ENCODE measurements at places on chromosomes 3 and 15. TPM values are rescaled to one million over a fixed set of nuclear protein-coding genes. Genes with fewer than 3 reads are reported as not detected.
A peak's percentile ranks its signal among the peaks of the same experiment; 100 is the strongest.

The ZNF502 gene
- 1.9 TPM for total RNA-seq

GRCh38 chr3:425079-425478, 228.5 kb downstream of the CHL1 start:
- no peak for ATAC-seq

The AMIGO3 gene
- total RNA-seq, result 2.2 TPM

The CATSPER2 gene
- total RNA-seq, result 4.5 TPM

DNA sequence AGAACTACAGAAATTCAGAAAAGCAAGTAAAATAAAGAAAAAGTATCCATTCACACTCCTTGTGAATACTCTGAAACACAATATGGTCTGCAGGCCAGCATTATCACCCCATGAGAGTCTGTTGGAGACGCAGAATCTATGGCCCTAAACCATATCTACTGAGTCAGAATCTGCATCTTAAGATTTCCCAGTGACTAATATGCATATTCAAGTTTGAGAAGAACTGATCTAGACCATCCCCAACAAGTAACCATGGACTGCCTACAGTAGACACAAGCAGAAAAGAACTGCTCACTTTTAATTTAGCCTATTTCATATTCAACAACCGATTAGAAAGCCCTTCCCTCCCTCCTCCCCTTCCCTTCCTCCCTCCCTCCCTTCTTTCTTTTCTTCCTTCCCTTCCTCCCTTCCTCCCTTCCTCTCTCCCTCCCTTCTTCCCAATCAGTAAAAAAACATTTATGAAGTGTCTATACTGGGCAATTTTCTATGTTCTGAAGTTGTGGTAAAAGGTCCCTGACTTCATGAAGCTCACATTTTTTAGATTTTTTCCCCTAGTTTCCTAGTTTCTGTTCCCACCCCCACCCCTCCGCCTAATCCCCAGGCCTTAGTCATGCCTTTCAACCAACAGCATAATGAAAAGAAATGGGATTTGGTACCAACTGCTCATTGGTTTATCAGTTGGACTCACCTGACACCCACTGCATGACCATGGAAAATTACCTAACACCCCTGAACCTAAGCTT, 125.2 kb downstream of the CNTN3 start:
- peak; percentile 99 for ATAC-seq

- ATAC-seq, result peak; percentile 31
Observed at GRCh38 chr15:64162478-64162868, 349 bp downstream of the PPIB start.

The CCR8 gene
- not detected for total RNA-seq

- no peak for ATAC-seq
Observed at GRCh38 chr3:142239421-142239820, 14.0 kb upstream of the GK5 start.

GRCh38 chr3:24359645-24360462, 134.8 kb downstream of the THRB start:
- ATAC-seq, result no peak

The KBTBD8 gene
- 11.5 TPM for total RNA-seq

The USP50 gene
- not detected for total RNA-seq

The GREM1 gene
- total RNA-seq, result 0.16 TPM

DNA sequence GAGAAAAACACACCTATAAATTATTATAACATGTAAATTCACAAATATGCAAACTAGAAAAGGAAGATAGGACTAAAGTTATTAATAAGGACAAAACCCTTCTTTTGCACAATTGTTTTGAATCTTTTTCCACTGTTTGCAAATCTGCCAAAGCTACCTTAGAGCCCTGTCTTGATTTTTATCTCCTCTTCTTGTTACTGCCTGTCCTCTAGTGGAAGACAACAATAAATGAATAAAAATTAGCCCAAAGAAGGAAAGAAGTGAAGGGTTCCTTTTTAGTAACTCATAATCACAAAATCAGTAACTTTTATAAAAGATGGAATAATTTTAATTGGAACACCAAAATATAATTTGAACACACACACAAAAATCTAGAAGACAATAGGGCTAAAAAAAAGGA, 2.7 kb downstream of the CD200R1 start:
- no peak for ATAC-seq

GRCh38 chr3:178002113-178002512, 534.1 kb upstream of the KCNMB2 start:
- ATAC-seq, result no peak

The CCDC9B gene
- total RNA-seq, result 5.0 TPM

- ATAC-seq, result no peak
Observed at GRCh38 chr3:67883766-67884165, 229.4 kb upstream of the SUCLG2 start.

The SLC51A gene
- total RNA-seq, result 3.9 TPM

DNA sequence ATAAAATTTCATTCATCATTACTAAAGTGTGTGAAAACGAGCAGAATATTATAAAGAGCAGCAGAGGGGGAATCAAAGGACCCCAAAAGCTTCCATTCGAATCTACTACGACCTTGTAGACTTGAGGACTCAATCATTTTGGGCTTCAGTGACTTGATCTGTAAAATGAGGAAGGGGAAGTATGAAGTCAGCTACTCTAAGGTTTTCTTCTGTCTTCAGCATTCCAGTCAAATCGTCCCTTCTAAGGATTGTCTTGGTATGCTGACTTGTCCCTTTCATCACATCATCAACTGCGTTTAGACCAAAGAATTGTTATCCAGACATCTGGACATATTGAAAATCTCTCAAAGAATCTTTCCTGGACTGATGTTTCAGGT, 44.8 kb downstream of the PLD1 start:
- ATAC-seq, result no peak

DNA sequence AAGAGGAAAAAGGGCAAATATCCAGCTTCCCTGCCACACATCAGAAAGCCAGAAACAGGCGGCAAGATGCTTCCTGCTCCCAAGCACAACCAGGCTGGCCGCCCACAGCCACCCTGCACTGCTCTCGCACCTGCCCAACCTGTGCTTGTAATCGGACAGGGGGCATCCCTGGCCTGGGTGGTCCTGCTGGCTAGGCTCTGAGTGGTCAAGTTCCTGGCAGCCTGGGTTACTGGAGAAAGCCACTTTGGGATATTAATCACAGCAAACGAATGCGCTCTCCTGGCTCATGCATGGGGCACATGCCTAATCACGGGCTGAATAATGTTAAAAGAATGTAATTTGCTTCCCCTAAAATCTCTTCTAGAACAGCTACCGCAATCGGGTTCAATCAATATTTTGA, 442.4 kb downstream of the MCTP2 start:
- ATAC-seq, result no peak

GRCh38 chr3:189355481-189356201, 183.9 kb downstream of the TPRG1 start:
- ATAC-seq, result no peak

DNA sequence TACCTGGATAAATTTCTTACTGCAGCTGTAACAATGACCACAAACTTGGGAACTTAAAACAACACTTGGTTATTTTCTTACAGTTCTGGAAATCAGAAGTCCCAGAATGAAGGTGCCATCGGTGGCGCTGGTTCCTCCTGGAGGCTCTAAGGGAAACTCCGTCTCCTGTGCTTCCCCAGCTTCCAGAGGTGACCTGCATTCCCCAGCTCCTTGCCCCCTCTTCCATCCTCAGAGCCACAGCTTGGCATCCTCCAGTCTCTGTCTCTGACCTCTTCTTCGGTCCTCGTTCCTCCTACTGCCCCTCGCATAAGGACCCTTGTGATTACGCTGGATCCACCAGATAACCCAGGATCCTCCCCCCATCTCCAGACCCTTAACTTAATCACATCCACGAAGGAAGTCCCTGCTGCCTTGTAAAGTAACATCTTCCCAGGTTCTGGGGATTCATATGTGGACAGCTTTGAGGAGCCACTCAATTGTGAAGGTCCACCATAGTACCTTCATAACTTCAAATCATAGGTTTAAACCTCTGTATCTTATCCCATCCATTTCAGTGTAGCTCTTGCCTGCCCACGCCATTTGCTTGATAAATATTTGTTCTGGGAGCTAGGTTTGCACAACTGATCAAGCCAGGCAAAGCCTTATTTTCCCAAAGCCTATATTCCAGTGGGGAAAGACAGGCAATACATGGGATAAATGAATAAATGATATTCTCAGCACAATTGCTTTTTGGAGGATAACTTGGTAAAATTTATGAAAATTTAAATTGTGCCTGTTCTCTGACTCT, 34.8 kb downstream of the KLF15 start:
- ATAC-seq, result no peak

DNA sequence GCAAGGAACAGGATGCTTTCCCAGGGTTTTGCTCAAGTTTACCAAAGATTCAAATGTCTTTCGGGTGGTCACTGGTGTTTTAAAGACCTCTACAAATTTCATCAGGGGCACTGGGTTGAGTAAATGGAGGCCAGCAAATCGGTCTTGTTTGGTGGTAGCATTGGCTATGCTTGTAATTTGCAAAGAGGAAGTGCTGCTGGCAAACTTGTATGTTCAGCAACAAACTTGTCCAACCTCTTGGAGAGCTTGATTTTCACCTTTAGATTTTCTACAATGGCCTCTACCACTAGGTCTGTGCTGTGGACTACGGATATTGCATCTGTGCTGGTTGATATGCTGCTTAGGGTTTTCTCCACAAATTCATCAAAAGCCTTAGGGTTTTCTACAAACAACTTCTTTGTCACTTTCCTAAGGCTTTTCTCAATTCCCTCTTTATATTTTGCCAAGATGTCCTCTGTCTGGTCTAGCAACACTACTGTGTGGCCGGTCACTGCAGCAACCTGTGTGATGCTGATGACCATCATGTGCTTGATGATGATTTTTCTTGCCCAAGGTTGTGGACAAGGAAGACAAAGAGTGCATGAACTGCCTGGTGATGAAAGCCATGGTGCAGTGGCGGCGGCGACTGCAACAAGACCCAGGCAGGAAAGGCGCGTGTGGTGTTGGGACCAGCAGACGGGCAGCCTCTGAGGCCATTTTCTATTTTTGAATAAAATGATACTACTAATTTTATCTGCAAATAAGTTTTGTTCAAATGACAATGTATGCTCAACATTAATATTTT, 50.8 kb downstream of the RFX7 start:
- ATAC-seq, result no peak

Data from motor neuron (in vitro differentiated cells).